ENCODE measurements at places on chromosomes 7 and 10.
A peak's percentile ranks its signal among the peaks of the same experiment; 100 is the strongest.

GRCh38 chr10:28393956-28394568 lies 91.2 kb upstream of the MPP7 start:
- peak; percentile 39 for DNase-seq

DNA sequence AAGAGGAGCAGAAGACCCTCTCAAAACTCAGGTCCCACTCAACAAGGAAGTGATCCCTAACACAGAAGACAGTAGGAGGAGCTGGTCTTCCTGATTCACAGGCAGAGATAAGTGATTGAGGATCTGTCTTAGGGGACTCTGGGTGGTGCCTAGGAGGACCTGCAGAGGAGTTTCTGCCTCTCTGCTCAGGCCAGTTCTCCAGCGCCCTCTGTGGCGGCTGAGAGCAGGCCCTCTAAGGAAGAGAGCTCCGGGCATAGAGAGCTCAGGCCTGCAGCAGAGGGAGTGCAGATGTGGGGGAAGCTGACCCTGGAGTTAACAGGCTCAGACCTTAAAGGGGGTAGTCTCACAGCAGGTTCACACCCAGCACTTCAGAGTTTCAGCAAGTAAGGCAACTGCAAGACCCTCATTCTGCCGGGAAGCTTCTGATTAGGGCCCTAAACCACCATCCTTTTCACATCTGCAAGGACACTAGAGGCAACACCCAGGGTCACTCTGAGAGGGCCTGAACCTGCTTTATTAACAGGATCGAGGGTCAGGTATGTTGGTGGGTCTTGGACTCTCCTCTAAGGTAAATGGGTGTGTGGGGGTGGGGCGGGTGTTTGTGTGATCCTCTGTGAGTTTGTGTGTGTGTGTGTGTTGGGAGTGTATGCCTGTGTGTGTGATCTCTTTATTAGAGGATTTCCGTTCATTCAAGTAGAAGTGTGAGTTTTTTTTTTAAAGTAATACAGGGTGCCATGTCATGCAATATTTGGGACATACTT lies 57.6 kb upstream of the TARP start:
- no peak for DNase-seq

- DNase-seq: no peak
These were observed 177.6 kb downstream of the PTPN20 start for GRCh38 chr10:47088656-47089354.

DNA sequence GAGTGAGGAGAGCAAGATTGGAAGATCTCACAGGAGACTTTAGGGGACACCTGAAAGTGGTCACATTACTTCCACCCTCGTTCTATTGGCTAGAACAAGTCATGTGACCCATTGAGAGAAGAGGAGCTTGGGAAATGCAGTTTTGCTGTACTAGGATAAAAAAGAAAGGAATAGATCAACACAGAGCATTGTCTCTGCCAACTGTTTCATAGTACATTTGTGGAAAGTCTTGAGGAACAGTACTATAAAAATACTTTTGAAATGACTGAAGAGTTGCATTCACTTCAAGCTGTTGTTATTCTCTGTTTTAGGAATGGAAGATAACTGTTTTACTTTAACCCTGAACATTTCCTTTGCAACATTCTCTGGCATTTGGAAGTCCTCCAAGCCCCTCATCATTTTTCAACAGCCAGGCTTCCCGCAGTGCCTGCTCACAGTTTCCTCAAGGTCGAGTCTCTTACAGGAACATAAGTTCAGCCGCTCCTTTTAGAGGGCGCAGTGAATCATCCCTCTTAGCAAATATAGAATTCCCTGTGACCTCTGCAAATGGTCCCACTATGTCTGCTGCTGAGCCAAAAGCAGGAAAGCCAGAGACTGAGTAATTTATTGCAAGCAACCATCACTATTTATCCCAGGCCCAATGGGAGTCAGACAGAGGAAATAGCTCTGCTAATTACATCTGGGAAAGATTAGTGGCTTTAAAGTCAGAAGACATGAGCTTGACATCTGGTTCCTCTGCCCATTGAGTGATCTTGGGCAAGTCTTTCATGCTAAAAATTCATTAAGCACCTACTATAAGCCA lies 40.7 kb downstream of the MRPL32 start:
- DNase-seq: no peak

GRCh38 chr10:104577163-104577562 lies 63.9 kb upstream of the SORCS3 start:
- no peak for DNase-seq

DNA sequence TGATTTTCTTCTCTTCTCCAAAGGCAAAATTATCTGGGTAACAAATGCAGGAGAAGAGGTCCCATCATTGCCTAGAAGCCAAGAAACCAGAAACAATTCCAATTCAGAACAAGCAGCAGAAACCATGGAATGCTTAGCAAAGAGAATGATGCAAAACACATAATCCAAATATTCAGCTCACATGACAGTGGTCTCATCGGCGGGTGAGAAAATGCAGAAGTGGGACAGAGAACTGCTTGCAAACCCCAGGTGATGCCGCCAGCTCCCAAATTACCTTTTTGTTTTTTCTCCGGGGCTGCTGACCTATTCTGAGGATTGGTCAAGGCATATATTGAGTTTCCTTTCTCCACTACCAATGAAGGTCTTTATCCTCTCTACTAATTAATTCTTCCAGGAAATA lies 99.7 kb downstream of the ZNF22 start:
- no peak for DNase-seq

DNA sequence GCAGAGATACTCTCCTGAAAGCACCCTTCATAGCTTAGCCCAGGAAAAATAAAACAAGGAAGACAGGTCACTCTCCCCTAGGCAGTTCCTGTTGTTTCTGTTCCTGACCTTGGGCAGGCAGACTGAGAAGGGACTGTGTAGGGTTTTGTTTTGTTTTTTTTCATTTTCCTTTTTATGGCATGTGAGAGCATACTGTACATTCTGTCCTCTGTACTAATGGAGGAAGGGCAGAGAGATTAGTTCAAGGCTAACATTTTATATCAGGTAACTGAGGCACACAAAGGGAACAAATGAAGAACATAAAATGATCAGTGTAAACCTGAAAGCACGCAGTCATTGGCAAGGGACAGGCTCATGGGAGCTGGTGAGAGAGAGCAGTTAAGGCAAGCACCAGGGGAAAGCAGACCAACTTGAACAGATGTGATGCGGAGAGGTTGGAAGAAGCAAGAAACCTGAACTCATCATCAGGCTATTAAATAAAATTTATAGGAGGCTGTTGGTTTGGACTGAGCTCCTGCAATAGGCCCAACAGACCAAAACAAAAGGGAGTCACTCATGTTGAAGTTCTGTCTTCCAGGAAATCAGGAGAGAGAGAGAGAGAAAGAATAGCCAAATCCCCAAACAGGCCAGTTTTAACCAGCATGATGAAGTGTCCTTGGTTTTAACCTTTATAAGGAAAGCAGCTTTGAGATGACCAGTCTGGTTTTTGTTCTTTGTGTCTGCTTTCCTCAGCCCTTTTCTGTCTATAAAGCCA lies 34.1 kb upstream of the PDCD4 start:
- no peak for DNase-seq

DNA sequence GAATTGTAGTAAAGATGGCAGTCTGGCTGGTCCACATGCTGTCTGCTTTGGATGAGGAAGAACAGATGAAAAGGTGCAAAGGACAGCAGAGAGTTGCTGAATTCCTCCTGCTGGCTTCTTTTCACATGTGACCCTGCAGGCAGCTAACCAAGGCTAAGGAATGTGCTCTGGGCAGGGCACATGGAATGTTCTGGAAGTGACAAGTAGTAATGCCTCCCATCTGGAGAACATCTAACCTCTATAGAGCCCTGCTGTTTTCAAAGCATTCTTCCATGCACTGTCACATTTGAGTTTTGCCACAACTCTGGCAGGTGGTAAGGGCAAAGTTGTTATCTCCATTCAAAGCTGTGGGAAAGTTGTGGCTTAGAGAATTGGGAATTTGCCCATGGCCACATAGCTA lies 208.8 kb downstream of the STK31 start:
- no peak for DNase-seq

DNA sequence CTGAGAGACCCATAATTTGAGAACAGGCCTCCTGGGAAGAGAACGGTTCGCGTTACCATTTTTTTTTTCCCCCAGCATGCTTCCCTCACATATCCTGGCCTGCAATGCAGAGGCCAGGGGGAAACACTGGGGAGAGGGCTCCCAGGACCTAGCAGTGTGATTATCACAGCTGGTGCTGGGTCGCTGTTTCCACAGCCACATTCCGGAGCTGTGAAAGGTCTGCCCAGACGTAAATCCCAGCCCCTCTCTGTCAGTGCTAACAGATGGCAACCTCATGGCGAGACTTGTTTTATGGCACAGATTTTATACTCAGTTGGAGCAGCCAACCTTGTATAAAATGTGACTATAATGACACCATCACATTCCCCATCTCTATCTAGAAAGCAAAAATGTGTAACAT lies 150.5 kb downstream of the PLXDC2 start:
- DNase-seq: no peak

- DNase-seq: no peak
These were observed 14.1 kb downstream of the MICU1 start for GRCh38 chr10:72611783-72612182.

GRCh38 chr7:141945356-141945755 lies 1.4 kb downstream of the CLEC5A start:
- DNase-seq: no peak

DNA sequence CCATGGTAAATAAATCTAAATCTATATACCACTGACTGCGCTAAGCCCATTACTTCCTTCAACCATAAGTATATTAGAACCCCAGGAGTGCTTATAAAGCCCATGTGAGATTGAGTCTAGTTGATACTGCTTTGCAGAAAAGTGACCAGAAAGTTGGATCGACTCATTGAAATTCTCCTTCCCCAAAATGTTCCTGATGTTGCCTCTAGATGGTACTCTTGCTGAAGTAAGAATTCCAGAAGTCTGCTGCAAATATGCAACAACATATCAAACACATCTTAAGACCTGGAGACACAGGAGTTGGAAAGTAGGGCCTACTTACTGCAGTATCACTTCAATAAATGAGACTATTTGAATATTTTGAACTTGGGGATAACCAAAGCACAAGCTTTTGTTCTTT lies 550.8 kb downstream of the IPMK start:
- no peak for DNase-seq

DNA sequence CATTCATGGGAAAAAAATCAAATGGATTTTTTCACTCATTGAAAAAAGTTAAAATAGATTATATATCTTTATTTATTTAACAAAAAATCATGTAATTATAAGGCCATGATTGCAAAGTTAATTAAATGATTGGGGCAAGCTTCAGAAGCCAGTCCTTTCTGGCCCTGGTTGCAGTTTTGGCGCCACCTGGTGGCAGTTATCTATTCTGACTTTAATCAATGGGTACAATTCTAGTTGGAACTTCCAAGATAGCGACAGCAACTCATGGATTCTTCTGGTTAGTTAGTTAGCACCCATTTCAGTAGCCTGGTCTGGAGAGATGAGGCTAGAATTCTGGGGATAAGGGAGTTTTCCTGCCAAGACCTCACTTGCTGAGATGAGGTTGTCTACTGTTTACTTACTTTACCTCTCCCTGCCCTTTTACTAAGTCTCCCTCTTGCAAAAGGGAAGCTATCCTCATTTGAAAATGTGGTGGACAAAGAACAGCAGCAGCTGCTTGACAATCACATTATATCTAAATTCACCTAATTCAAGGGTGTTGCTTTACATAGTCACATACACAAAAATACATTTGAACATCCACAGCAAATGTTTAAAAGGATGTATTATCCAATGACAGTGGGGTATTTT lies 42.3 kb downstream of the NOC3L start:
- DNase-seq: peak; percentile 36

DNA sequence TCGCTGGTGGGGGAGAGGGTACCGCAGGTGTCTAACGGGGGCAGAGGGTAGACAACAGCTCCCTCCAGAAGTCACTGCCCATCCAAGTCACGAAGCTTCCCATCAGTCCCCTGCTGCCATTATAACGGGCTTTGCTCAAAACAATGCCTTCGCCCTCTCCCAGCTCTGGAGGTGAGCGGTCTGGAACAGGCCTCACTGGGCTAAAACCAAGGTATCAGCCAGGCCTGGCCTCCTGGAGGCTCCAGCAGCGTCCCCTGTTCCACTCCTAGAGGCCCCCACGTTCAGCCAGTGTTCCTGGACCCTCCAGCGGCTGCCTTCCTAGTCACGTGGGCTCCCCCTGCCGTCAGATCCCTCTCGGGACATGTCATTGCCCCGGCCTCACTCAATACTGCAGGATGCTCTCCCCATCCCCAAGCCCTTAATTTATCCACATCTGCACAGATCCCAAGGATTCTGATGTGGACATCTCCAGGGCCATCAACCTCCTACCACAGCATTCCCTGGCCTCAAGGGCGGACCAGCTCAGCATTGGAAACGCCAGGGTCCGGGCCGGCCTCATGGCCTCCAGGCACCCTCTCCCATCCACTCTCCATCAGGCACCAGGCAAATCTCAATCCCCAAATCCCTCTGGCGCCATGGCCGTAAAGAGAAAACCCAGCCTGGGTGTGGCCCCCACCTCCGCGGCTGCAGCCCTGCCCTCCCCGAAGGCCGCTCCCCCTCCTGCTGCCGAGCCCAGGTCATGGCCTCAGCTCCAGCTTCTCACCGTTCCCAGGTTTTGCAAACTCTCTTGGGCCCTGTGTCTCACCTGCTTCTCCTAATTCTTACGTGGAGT lies 104.1 kb upstream of the FAM20C start:
- DNase-seq: no peak

GRCh38 chr10:47031901-47032465 lies 120.8 kb downstream of the PTPN20 start:
- no peak for DNase-seq

DNA sequence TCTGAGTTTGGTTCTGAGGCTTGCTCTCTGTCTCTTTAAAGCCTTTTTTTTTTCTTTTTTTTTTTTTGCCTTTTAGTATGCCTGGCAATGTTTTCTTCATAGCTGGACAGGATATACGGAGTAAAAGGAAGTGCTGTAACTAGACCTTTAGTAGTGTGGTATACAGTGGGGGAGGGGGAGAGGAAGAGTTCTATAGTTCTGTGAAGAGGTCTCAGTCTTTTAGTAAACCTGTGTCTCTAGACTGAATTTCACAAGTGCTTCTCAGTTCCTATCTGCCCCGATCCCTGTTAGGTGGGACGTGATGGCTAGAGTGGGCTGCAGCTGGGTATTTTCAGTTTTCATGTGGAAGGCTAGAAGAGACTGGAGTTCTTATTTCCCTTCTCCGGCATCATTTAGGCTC lies 3.1 kb upstream of the ABCC2 start:
- DNase-seq: no peak

DNA sequence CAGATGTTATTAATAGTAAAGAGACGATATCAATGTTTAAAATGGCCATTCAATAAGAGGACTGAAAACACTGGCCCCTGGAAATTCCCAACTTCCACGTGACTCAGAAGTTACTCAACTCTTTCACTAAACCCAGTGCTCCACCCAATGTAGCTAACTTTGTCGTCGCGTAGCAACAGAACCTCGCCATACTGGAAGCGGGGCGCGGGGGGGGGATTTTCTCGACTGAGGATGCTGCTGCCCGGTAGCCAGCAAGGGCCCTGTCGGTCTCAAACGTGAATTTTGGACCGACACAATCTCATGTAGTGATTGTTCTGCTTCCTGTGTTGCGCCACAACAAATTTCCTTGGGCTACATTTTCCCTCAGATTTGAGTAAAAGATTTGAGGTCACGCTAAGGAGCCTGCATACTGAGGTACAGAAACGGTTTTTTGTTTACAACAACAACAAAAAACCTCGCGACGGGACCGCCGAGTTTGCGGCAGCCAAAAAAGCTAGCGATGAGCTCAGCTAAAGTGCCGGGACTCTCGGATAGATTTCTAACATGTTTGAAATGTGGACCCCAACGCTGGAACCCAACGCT lies 977 bp upstream of the SFR1 start:
- peak; percentile 77 for DNase-seq

GRCh38 chr7:157490465-157490912 lies 153.7 kb downstream of the DNAJB6 start:
- peak; percentile 12 for DNase-seq
